ENCODE measurements at places on chromosomes 7 and 10. TPM values are rescaled to one million over a fixed set of nuclear protein-coding genes. Genes with fewer than 3 reads are reported as not detected.

- peak; percentile 25 for DNase-seq
Measured at GRCh38 chr10:120480065-120480600, 23.1 kb downstream of the PLPP4 start.

GRCh38 chr7:16026253-16027020 lies 340.0 kb upstream of the MEOX2 start:
- DNase-seq = no peak

DNA sequence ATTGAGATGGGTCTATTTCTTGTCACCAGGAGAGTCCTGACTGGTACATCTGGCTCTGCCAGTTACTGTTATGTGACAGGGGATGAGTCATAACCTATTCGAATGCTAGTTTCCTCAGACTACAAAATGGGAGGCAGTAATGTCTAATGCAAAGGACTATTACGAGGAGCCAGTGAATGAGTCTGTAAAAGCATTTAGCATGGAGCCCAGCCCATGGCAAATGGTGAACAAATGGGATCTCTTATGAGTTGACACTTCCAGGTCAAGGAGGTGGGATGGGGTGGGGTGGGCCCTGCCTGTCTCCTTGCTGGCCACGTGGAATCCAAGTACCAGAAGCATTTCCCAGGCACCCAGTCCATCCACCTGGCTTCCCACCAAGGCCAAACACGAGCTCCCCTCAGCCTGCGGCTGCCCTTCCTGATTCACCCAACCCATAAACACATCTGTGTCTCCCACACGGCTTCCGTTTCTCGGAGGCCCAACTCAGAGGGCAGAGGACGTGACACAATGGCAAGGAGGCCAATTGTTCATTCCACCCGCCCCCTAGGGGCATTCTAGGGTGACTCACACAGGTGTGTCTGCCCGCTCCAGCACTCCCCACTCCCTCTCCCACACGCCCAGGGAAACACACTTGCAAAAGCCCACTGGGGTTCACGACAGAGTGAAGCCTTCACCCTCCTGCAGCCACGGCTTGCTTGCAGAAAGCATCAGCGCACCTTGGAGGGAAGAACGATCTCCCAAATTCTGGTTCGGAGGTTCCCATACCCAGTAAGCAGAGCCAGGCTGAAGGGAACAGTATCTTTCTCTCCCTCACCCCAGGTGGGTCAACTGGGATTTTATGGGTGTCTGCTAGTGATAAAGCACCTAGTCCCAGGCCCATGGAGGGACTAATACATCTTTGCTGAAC lies 109.8 kb downstream of the SH3PXD2A start:
- peak; percentile 91 for DNase-seq

DNA sequence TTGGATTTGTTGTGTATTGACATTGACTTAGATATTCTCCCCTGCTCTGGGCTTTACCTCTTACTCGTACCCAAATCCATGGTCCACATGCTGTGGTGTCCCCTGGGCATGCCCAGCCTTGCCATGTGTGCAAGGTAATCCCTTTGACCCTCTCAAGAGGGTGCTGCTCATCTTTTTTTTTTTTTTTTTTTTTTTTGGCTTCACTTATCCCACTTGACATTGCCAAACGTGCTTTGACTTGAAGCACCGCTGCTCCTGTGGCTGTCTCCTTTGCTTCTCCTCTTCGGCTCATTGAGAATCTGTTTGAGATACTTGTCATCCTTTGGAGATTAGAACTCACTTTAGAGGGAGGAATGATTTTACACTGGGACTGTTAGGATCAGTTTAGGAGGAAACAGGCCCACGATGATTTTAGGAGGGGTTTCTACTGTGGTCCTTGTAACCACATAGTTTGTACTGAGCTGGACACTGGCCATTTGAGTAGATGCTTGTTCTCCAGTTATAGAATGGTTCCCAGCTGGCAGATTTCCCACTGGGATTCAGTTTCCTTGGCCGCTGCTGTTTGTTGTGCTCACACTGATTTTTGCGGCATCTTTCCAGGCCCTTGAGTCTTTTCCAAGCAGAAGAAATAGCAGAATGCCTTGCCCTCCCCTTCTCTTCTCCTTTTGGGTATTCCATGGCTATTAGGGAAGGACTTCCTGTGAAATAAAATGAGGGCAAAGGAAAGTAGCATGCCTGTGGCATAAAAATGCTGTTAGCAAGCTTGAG lies 184.8 kb downstream of the AUTS2 start:
- no peak for DNase-seq

DNA sequence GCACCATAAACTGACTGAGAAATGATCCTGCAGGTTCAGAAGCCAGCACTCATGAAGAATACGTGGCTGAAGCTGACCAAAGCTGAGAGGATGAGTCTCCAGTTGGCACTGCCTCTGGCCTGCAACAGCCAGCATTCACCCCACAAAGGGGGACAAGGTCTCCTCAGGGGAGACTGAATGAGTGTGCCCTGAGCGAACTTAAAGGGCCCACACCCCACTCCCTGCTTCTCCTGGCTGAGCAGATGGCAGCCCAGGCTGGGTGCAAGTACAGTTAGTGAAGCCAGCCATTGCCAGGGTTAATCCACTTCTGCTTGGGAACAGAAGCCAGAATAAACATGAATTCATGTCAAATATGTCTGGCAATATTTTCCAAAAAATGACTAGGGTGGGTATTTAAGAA lies 98.1 kb downstream of the PPP1R17 start:
- DNase-seq = no peak

GHRHR gene
- total RNA-seq = not detected

- DNase-seq = peak; percentile 65
Measured at GRCh38 chr10:120948889-120949608, 97.9 kb downstream of the WDR11 start.

CALML3 gene
- not detected for total RNA-seq

DNA sequence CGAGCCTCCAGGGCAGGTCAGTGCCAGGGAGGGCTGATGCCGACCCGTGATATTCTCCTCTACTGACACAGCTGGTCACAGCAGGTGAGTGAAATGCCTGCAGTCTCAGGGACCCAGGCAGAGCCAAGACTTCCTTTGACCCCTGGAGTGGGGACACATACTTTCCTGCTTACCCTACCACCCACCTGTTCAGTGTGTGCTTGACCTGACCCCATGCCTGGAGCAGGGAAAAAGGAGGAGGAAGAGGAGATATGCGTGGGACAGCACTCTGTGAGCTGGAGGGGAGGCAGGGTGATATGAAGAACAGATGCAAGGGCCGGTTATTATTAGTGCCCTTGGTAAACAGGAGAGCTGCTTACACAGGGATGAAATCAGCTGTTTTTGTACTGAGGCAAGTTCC lies 40.8 kb upstream of the WIPF3 start:
- DNase-seq = no peak

DNA sequence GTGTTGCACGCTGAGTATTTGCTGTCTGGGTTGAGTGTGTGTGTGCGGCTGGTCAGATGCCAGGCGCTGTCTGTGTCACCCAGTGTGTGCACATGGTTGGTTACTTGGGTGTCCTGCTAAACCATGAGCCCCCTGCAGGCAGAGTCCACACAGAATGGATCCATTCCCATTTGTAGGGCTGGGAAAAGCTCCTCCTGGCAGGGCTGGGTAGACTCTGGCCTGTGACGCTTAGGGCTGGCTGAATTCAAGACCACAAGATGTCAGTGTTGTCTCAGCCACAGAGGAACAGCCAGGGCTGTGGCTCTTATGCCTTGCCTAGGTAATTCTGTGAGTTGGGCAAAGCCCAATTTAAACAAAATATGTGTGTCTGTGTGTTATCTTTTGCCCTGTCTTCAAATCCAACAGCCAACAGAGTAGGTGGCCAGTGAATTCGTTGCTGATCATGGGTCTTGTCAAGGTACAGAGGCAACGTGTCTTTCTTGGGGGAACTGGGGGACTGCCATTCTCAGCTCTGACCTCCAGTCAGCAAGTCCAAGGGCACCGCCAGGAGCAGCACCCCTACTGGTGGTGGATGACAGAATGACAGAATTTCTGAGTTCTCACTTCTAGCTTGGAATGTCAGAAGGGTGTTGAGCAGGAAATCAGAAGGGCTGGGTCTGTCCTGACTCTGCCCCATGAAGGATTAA lies 285.1 kb downstream of the CCSER2 start:
- peak; percentile 87 for DNase-seq

ADAM22 gene
- total RNA-seq = 5.9 TPM

GRCh38 chr7:54543051-54543488 lies 895 bp downstream of the VSTM2A start:
- DNase-seq = peak; percentile 31

- DNase-seq = peak; percentile 74
Measured at GRCh38 chr7:157347217-157347904, 10.6 kb downstream of the DNAJB6 start.

GRCh38 chr10:121921238-121921931 lies 6.4 kb downstream of the ATE1 start:
- DNase-seq = no peak

DNA sequence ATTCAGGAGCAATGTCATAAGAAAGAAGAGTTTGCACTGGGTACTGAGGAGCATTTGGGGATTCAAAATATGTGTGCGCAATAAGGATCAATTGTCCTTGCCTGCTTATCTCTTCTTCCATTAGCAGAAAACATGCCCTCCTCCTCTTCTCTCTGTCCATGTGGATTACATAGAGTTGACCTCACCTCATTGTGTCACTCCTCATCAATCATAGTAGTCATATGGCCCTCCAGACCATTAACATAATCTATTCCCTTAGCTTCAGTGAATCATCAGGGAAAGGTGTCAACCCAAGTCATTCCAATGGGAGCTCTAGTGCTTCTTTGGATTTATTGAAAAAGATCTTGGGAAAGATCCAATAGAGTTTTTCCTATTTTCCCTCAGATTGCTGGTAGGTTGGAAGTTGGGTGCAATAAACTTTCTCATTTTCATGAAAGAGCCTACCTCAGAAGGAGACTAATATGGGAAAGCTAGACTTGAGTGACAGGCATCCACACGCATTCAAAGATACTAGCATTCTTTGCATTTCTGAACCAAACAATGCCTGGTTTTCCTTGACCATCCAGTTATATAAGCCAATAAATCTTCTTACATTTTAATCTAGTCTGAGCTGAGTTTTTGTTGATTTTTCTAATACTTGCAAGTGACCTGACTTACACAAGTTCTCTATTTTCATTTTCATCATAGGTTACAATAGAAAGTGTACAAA lies 71.5 kb upstream of the FAM13C start:
- peak; percentile 42 for DNase-seq

FMC1 gene
- total RNA-seq = 12.2 TPM

CCDC7 gene
- total RNA-seq = 14.1 TPM

GRCh38 chr7:525740-526139 lies 6.1 kb upstream of the PDGFA start:
- DNase-seq = peak; percentile 41

DNA sequence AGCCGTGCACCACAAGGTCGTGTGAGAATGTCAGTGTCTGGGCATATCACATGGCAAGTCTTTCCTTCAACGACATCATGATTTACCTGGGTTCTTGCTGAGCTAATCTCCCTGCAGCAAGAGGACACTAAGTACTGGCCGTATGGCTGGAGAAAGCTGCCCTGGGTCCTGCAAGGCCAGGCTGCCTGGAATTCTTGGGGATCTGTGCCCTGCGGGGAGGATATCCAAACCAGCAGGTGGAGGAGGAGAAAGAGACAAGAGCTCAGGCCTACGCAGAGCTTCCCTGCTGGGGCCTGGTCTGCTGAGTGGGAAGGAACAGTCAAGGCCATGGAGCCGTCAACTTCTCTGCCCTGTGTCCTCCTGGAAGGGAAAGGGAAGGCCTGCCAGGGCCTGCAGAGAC lies 552.6 kb downstream of the LRMDA start:
- no peak for DNase-seq

PON3 gene
- total RNA-seq = not detected

Measured in PC-3 (cell line).